DMS79 (cell line): ENCODE measurements at places on chromosomes 12 and 14.

DNA sequence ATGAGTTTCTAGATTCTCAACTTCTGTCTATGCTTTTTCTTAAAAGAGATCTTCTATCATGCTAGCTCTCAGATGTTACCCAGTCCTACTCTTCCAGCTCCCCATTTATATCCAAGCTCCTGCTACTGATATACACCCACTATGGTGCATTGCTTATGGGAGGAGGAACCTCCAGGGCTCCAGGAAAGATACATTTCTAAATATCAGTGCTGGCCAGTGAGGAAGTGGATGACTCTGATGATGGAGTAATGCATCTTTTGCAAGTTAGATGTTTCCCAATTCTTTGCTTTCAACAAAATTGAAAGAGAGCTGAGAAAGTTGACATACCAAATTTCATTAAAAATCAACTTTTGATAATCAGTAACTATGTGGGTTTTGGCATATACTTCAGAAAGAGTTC is 105.7 kb upstream of the RESF1 start:
- no peak for DNase-seq

GRCh38 chr12:99911967-99912366 is 72.8 kb downstream of the ANKS1B start:
- DNase-seq = no peak

GRCh38 chr14:52263190-52263589 is 4.3 kb upstream of the PTGDR start:
- no peak for DNase-seq

DNA sequence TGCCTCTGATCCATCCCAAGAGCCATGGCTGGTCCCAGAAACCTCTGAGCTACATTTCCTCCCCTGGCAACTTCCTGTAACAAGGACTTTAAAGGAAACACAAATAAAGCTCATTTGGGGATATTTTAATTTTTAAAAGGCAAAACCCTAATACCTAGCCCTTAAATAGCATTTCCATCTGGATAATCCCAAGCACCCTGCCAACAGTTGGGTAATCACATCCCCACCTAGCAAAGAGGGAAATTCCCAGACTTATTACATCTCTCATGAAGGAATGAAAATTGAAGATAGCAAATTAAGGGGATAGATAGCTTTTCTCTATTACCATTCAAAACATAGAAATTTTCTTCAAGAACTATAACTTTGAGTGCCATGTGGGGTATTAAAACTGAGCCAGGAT is 213.7 kb upstream of the BMP4 start:
- no peak for DNase-seq

DNA sequence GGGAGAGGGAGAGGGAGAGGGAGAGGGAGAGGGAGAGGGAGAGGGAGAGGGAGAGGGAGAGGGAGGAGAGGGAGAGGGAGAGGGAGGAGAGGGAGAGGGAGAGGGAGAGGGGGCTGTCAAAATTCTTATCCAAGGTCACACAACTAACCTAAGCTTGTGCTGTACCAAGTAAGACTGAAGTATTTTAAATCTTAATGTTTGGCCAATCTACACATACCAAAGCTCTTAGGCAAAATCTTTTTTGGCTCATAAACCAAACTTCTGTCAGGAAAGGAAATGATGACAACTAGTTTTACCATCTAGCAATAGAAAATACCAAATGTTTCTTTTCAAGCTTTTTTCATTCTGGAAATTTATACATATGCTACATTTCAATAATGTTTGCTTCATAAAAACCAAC is 33.8 kb downstream of the CCDC38 start:
- no peak for DNase-seq

DNA sequence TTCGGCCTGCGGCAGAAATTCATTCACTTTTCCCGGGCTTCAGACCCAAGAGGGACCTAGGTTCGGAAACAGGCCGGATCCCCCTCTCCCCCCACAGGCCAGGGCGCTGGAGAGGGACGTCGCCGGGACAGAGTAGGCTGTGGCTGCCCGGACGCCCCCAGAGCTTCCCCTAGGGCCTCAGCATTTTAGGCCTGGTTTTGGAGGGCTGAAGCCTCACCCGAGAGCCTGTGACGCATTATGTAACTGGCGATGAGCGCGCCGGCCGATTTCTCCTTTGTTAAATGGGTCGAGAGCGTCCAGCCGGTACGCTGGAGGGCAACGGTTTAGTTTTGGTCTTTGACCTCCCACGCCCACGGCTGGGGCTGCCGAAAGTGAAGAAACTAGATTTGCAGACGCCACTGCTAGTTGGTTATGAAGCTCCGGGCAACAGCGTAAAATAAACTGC is 657 bp downstream of the PEBP1 start:
- DNase-seq = no peak

- no peak for DNase-seq
Observed at GRCh38 chr12:47507221-47507620, 198.6 kb downstream of the RPAP3 start.

GRCh38 chr12:6824901-6825381 is 3.3 kb upstream of the P3H3 start:
- DNase-seq = no peak

DNA sequence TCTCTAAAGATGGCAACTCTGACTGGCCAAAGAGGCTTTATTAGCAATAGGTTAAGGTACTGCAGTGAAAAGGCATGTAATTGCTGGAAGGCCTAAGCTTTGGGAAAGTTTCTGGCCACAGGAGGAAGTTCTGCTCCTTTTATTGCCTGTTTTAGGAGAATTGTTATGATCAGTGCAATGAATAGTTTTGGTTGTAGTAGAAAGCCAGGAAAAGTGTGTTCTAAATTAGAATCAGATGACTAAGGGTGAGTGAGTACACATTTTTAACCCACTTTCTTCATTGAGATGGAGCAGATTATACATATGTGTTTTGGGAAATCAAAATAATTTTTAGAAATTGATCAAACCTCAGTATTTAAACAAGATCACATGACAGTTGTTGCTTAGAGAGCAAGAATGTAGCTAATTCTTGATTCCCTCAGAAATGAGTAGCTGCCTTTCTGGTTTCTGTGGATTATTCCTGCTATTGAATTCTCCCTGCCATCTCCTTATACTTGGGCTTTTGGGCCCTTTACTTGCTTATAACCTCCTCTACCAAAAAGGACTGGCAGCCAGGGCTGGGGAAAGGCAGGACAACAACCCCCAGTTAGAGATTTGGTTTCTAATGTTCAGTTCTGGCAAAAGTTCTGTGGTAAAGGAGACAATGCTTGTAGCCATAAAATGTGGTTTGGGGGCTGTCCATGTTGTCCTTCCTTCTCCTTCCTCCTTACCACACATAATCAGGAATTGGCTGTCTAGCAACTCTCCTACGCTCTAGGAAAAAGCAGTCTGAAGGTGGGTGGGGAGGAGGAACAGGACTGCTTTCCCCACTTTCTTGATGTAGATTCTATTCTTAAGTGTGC is 217.1 kb downstream of the SLC38A4 start:
- no peak for DNase-seq

- DNase-seq = no peak
Observed at GRCh38 chr14:104086210-104086660, 735 bp downstream of the ASPG start.

DNA sequence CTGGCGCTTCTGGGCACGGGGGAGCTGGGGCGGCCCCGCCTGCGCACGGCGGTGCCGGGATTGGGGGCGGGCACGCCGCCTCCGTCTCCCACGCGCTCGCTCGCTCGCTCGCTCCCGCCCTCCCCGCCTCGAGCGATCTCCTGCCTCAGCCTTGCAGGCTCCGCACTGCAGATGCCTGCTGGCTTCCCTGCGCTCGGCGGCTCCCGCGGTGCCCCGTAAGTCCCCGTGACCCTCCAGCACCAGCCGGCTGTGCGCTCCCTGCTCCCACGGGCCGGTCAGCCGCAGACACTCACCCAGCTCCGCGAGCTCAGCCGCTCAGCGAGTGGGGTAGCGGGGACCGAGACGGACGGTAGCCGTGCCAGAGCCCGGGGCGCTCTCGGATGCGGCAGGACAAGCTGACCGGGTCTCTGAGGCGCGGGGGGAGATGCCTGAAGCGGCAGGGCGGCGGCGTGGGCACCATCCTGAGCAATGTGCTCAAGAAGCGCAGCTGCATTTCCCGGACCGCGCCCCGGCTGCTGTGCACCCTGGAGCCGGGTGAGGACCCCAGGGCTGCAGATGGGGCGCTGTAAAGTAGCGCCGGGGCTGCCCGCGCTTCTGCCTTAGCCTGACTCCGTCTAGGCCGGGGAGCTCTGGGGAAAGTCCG is at the start of gene TBC1D30:
TSS of gene TBC1D30 (plus strand) at position 148 of the 643 bp plus-strand sequence. CDS start at position 381, 233 bp downstream.
- no peak for DNase-seq

- no peak for DNase-seq
Observed at GRCh38 chr12:57164966-57165625, 17.7 kb upstream of the LRP1-AS start.

DNA sequence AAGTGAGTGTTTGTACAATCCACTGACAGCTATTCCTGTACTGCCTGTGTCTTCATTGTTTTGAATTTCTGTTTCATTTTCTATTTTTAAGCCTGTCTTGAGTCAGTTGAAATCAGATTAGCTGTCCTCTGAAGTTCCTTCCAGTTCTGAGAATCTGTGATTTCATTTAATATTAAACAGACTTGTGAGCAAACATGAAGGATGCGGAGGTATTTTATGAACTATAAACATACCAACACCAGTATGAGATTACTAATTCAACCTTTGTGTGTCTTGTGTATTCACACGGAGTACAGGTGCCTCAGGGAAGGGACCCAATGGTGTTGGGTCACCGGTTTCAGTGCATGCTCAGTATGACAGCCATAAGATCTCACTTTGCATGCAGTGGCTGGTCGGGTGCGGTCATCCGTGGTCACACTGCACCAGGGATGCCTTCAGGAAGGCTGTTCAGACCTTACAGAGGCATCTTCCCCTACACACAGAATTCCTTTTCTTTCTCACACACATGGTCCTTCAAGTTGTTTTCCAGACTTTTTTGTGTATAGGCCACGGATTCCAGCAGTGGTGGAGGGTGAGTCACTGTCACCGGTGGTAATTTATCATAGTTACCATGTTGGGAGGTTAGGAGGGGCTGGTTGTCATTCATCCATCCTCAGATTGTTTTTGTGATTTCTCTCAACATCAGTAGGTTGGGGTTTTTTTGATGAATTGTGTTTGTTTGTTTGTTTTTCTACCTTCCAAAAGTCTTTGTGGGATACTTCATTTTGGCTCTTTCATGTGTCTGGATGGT is 103.0 kb upstream of the SFSWAP start:
- no peak for DNase-seq

DNA sequence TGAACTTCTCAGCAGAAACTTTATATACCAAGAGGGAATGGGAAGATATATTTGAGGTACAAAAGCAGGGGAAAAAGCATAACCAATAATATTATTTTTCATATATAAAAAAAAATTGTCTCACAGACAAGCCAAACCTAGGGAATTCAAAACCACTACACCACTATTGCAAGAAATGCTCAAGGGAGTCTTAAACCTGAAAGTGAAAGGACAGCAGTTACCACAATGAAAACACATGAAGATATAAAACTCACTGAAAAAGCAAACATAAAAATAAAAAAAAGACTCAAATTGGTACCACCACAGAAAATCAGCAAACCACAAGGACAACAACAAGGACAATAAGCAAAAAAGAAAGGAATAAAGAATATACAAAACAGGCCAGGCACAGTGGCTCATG is 131.9 kb downstream of the CEP128 start:
- no peak for DNase-seq

DNA sequence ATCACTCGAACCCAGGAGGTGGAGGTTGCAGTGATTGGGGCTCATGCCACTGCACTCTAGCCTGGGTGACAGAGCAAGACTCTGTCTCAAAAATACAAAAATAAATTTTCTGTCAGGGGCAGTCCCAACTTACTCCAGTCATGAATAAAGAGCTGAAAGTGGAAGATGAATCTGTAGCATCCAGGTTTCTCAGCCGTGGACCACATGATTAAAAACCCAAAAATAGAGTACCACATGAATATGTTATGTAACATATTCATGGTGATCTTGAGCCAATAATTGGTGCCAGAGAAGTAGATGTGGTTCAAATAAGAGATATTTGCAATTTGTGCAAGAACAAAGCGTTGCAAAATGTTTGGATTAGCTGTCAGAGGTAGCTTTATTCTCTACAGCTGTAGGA is 23.1 kb downstream of the SPIC start:
- DNase-seq = no peak

- DNase-seq = no peak
Observed at GRCh38 chr14:99976681-99977080, 88.5 kb upstream of the EVL start.

GRCh38 chr14:81710232-81710845 is 176.7 kb upstream of the SEL1L start:
- peak; percentile 67 for DNase-seq

DNA sequence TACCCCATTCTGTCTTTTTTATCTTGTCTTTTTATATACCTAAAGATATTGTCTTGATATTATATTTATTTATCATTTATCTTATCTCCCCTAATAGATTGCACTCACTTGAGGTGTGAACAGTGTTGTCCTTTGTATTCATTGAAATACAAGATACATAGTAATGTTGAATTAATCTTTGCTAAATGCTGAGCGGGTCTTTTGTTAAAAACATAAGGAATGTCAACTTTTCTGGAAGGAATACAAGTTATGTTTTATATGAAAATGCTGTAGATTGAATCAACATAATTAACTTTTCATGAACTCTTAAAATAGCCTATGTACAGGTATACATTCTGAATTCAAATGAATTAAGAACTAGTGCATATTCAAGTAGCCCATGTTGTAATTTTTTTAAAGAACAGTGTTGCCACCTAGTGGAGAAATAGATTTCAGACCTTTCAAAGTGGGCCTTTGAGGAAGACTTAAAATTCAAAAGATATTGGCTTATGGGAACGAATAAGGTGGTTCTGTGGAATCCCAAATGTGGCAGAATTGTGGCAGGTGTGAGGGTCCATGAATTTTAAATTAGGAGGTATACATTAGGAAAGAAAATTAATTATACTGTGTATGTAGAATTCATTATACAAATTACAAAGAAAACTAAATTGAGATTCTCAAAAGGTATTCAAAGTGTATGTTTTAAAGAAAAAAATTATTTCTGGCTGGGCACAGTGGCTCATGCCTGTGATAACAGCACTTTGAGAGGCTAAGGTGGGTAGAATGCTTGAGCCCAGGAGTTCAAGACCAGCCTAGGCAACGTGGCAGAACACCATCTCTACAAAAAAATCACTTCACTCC is 19.1 kb downstream of the BBOF1 start:
- DNase-seq = peak; percentile 43

DNA sequence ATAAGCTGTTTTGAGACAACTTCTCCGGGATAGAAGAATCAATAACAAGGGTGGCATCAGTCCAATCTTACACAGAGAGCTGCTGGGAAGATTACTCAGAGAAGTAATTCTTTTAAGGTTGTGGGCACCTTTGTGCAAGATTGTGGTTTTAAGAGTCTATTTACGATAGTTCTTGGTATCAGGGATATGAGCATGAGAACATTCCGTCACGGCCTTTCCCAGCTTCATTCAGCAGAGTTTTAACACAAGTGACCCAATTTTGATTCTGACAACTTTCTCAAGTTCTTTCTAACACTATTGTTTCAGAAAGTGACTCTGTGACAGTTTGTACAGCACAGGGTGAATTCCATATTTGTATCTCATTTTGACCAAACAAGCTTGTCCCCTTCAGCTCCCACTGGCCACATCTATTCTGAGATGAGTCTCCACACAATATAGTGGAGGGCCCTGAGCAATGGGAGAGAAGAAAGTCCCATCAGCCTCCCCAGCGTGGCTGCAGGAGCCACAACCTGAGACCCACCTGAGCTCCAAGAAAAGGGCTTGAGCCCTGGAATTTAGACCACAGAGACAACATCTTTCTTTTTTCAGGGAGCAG is 869.2 kb downstream of the TMEM121 start:
- no peak for DNase-seq
